ENCODE measurements at places on chromosomes 16 and 17.

- DNase-seq: no peak
Observed at GRCh38 chr16:66490774-66491715, 58.9 kb downstream of the TK2 start.

DNA sequence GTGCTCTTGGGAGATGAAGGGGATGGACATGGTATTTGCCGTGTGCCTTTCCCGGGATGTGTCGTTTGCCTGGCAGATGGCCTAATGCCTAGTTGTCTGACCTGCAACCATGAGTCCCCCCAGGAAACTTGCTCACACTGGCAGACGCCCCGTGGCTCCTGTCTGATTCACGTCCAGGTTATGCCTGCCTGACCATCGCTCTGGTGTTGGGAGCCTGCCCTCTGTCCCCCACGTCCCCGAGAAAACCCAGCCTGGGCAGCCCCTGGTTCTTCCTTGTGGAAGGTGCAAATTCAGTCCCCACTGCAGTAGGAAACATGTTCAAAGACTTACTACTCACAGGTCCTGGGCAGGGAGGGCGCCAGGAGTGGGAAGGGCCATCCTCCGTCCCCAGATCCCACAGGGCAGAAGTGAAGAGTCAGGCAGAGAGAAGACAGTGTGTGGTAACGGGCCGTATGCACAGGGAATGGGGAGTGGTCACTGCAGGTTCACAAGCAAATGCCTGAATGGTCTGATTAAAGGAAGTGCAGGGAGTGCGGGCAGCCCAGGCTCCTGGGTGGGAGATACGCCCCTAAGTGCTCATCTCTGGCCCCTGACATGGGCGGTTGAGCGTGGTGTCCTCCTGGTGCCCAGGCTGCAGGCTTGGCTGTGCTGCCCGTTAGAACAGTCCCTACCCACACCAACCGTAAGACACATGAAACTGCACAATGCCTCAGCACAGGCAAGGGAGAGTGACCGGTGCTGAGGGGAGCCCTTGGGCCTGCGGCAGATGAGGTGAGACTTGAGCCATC is 4.2 kb upstream of the SNAI3 start:
- DNase-seq: no peak

DNA sequence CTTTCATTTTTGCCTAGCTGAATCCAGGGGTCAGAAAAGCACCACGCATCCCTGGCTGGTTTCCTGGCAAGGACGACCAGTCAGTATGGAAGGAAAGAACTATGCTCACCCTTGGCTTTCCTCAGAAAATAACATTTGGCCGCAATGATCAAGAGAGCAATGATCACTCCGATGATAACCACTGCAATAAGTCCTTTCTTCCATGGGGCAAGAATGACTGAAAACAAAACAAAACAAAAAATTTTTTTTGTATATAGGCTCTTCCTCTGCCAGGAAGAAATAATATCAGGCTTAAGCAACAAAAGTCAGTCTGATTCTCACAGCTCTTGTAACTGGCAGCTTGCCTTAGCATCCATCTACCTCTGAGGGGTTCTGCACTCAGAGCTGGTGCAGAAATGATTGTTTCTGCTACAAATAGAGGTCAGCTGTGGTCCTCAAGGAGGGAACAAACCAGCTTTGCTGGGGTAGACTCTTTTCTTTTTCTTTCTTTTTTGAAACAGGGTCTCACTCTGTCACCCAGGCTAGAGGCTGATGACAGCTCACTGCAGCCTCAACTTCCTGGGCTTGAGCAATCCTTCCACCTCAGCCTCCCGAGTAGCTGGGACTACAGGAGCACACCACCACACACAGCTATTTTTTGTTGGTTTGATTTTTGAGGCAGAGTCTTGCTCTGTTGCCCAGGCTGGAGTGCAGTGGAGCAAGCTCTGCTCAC is 35.7 kb downstream of the PECAM1 start:
- DNase-seq: no peak

GRCh38 chr16:69150146-69150865 is 17.9 kb downstream of the UTP4 start:
- DNase-seq: peak; percentile 53

GRCh38 chr16:57531635-57532265 is 4.6 kb downstream of the CCDC102A start:
- DNase-seq: no peak

DNA sequence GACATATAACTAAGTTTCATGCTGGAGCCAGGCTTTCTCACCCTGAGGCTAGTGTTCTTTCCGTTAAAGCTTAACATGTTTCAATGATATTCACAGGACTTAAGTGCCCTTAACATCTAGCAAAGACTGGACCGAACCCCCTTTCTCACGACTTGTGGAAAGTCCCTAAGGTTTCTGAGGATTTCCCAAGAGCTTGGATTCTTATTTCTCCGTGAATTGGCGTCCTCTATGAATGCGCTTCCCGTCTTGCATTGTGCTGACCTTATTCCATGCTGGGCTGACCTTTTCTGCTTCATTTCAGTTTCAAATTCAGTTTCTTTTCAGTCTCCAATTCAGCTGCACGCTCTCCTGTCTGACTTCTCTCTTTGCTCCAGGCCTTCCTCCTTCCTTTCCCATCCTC is 206.4 kb downstream of the HS3ST3A1 start:
- DNase-seq: no peak

GRCh38 chr16:48955837-48956236 is 325.8 kb downstream of the CBLN1 start:
- DNase-seq: no peak

DNA sequence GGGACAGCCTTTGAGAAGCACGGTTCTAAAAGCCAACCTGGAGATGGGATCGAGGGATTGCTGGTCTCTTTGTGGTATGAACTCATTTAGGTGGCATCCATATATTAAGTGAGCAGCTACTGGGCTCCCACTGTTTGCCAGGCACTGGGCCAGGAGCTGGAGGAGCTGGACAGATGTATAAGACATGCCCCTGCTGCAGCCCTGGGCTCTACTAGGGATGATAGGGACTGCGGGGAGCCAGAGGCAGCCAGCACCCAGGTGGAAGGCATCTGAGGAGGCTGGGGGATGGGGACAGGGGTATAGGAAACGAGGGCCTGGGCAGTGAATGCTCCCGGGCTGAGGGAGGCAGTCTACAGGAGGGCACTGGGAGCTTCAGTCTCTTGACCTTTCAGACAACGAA is 53.0 kb upstream of the MEAK7 start:
- no peak for DNase-seq

- DNase-seq: peak; percentile 49
Observed at GRCh38 chr17:55742272-55743102, 8.4 kb upstream of the PCTP start.

- DNase-seq: no peak
Observed at GRCh38 chr16:80260906-80261311, 279.9 kb upstream of the DYNLRB2 start.

GRCh38 chr17:78774453-78774852 is 7.6 kb downstream of the CYTH1 start:
- no peak for DNase-seq

- no peak for DNase-seq
Observed at GRCh38 chr17:46158323-46159296, 34.6 kb downstream of the KANSL1 start.

- DNase-seq: peak; percentile 50
Observed at GRCh38 chr16:74257061-74257460, 39.6 kb upstream of the PSMD7 start.

GRCh38 chr16:66888647-66889615 is 8.6 kb downstream of the PDP2 start:
- DNase-seq: no peak

GRCh38 chr16:8258523-8258922 is 331.8 kb downstream of the TMEM114 start:
- no peak for DNase-seq

DNA sequence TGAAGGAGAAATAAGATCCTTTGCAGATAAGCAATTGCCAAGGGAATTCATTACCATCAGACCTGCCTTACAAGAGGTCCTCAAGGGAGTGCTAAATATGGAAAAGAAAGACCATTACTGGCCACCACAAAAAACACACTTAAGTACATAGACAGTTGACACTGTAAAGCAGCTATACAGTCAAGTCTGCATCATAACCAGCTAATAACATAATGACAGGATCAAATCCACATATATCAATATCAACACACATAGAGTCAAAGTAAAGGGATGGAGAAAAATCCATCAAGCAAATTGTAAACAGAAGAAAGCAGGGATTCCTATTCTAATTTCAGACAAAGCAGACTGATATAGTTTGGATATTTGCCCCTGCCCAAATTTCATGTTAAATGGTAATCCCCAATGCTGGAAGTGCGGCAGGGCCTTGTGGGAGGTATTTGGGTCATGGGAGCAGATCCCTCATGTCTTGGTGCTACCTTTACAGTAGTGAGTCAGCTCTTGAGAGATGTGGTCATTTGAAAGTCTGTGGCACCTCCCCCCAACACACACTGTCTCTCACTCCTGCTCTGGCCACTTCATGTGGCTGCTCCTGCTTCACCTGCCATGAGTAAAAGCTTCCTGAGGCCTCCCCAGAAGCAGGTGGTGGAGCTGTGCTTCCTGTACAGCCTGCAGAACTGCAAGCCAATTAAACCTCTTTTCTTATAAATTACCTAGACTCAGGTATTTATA is 32.8 kb downstream of the TANC2 start:
- no peak for DNase-seq

- no peak for DNase-seq
Observed at GRCh38 chr17:1112875-1113274, 66.9 kb downstream of the ABR start.

DNA sequence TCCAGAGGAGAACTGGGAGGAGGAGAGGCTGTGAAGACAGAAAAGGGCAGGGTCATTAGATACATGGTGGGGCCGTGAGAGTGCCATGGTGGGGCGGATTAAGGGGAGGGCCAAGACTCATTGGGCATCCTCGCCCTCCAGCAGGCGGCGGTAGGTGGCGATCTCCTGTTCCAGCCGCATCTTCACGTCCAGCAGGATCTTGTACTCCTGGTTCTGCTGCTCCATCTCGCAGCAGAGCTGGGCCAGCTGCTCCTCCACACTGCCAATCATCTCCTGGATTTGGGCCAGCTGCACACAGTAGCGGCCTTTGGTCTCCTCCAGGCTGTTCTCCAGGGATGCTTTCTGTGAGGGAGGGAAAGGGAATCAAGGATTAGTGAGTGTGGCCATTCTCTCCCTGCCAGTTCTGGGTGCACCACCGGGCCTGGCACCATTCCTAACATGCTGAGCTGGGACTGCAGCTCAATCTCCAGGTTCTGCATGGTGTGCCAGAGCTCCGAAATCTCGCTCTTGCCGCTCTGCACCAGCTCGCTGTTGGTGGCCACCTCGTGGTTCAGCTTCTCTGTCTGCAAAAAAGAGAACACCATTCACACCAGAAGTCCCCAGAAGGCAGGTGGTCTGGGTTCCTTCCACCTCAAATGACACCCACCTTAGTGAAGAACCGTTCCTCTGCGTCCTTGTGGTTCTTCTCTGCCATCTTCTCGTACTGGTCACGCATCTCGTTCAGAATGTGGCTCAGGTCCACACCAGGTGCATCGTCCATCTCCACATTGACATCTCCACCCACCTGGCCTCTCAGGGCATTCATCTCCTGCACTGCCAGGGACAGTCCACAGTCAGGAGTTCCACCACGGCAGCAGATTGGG is 129.0 kb downstream of the CCDC144A start:
- DNase-seq: no peak

DNA sequence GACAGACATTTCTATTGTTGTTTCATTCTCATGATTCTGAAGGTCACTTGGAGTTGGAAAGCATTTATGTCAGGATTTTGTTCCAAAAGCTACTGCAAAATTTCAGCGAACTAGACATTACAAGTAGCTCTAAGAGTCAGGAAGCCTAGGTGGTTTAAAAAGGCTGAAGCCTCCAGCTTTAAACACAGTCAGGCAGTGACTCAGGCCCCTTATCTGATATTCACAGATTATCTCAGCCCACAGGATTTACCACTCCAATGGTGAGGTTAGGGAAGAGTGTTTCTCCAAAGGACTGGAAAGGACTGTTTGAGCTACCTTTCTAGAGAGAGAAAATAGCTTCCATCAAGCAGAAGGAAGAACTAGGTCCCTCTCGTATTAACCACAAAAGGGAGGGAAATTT is 624.4 kb upstream of the C16orf82 start:
- no peak for DNase-seq

GRCh38 chr16:10965440-10966061 is 21.2 kb downstream of the CLEC16A start:
- no peak for DNase-seq

- DNase-seq: no peak
Observed at GRCh38 chr16:14509055-14509454, 121.0 kb downstream of the PARN start.

DNA sequence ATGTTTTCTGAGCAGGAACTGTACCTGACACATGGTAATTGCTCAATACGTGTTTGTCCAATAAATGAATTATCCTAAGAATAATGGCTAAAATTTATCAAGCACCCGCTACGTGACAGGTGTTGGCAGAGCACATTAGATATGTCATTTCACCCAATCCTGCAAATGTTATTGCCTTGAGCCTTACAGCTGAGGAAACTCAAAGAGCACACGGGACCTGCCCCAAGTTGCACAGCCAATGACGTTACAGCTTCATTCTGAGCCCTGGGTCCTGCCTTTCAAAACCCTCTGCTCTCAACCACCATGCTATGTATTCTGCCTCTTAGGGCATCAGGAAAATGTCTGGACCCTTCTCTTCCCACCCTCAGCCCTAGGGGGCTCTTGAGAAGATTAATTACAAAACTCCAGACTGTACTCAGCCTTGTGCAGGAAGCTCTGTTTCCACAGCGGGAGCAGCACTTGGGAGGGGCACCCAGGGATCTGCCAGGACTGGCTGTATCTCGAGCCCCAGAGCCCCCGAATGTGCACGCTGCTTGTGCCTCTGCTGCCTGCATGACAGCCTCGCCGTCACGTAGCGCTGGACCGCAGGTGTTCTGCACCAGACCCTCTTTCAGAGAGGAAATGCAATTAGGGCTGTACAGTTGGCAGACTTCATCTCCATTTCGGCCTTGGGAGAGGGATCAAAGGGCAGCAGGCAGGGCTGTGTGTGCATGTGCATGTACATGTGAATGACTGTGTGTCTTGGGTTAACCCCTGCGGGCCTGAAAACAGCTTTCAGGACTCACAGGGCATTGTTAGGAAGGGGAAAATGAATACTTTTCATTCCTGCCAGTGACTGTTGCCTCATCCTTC is 71.6 kb downstream of the GPR139 start:
- no peak for DNase-seq

- no peak for DNase-seq
Observed at GRCh38 chr17:59378675-59379074, 47.2 kb downstream of the YPEL2 start.

GRCh38 chr17:77370586-77370985 is 229.8 kb downstream of the SEC14L1 start:
- no peak for DNase-seq

DNA sequence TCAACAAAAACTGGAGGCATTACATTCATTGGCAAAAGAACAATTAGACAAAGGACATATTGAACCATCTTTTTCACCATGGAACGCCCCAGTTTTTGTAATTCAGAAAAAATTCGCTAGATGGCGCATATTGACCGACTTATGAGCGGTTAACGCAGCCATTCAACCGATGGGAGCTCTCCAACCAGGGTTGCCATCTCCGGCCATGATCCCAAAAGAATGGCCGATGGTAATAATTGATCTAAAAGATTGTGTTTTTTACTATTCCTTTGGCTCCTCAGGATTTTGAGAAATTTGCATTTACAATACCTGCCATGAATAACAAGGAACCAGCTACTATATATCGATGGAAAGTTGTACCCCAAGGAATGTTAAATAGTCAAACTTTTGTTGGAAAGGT is 21.4 kb downstream of the ALOX15B start:
- peak; percentile 66 for DNase-seq

- DNase-seq: no peak
Observed at GRCh38 chr17:58693751-58694150, 1.3 kb downstream of the RAD51C start.

- DNase-seq: no peak
Observed at GRCh38 chr16:6124136-6124535, 1026.5 kb upstream of the EEF2KMT start.

- no peak for DNase-seq
Observed at GRCh38 chr17:20189302-20189701, 180.1 kb downstream of the SPECC1 start.
